ENCODE measurements at places on chromosomes 13 and 19. TPM values are rescaled to one million over a fixed set of nuclear protein-coding genes. Genes with fewer than 3 reads are reported as not detected.

GRCh38 chr19:53808710-53809125, 15.4 kb downstream of the NLRP12 start:
- DNase-seq, result peak; percentile 54

GRCh38 chr19:47348819-47349795, at the start of gene DHX34:
DHX34 (plus strand) TSS chr19:47349315; CDS start chr19:47353031, 3,716 bp downstream.
- peak; percentile 99 for DNase-seq

DNA sequence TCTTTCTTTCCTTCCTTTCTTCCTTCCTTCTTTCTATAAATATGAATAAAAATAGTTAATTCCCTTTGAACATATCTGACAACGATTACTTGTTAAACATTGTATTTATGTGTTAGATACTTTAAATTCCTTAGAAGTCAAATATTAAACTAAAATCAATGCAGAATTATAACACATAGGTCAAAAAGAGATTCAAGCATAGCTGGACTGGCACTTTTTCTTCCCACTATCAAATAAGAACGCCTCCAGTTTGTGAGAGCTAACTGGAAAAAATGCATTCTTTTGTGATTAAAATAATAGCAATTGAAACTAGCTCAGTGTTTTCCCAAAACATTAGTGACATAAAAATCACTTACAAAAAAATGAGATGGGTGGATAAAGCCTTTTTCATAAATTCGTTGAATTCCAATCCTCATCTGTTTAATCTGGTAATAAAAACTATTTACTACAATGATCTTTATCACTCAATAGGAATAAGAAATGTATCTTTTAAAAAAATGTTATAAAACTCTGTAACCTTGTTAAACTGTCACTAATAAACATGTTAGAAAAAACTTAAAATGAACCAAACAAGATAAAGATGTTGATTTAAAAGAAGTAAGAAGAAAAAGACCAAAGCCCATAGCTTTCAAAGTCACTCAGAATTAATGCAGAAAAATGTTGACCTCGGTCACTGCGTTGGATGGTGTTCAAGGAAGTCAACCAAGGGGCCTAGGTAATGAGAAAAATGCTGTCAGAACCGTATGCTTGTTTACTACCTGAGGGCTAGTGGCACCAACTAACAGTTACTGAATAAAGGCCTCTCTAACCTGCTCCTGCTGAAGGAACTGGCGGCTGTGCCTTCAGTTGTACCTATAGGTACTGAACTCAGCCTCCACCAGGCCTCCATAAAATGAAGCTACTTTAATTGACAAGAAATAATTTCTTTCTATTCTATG, 1039.5 kb upstream of the SLC10A2 start:
- DNase-seq, result peak; percentile 3

GRCh38 chr13:92833071-92833470, 393.5 kb upstream of the GPC6 start:
- DNase-seq, result no peak

MEIS3 gene
- total RNA-seq, result 0.13 TPM

ZNF865 gene
- total RNA-seq, result 0.39 TPM

Measured in dermis microvascular lymphatic vessel endothelial cell (primary cell).